ENCODE measurements at places on chromosomes 12 and 14. TPM values are rescaled to one million over a fixed set of nuclear protein-coding genes. Genes with fewer than 3 reads are reported as not detected.

The AP4S1 gene
- total RNA-seq = 6.4 TPM

The LARP4 gene
- total RNA-seq = 42.6 TPM

The TAMALIN gene
- total RNA-seq = 13.0 TPM

The DTX1 gene
- under 0.01 TPM for total RNA-seq

The TDRD9 gene
- total RNA-seq = 2.2 TPM
